NCI-H1417 (cell line): ENCODE measurements at places on chromosomes 5 and 9.
A peak's percentile ranks its signal among the peaks of the same experiment; 100 is the strongest.

GRCh38 chr5:69467442-69468225 is 25.0 kb upstream of the OCLN start:
- DNase-seq, result no peak

GRCh38 chr5:11329679-11330078 is 568.6 kb upstream of the DAP start:
- no peak for DNase-seq

DNA sequence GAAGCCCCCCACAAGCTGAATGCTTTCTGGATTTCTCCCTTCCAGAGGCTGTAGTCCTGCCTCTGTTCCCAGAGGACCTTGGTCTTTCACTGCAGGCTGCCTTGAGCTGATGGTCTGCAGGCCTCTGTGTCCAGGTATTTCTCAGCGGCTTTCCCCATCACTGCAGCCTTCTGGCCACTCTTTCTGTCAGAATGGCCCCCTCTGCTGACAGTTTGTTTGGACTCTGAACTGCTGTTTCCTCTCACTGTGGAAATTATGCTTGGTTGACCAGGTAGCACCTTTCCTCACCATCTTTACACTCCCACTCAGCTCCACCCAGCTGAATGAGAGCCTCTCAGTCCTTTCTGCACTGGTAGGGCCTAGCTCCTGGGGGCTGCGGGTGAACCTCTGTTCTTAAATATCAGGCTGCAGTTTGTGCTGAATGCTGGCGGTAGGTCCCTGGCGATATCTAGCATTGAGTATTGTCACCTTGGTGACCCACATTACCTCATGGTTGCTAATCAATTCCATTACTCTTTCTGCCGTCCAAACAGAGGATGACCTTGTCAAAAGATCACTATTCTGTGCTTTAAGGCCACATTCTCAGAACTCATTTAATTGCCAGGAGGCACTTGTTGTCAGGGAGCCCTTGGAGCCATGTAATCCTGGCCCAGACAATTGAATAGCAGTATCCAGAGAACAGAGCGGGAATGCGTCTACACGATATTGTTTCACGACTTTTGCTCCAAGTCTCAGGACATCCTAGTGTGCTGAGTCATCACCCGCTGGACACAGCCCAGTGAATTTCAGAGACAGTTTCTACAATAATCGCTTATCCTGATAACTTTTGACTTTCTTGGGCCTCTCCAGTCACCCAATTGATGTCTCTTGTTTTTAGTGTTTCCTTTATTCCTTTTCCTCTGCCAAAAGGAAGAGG is 230.2 kb downstream of the TENT4A start:
- no peak for DNase-seq

DNA sequence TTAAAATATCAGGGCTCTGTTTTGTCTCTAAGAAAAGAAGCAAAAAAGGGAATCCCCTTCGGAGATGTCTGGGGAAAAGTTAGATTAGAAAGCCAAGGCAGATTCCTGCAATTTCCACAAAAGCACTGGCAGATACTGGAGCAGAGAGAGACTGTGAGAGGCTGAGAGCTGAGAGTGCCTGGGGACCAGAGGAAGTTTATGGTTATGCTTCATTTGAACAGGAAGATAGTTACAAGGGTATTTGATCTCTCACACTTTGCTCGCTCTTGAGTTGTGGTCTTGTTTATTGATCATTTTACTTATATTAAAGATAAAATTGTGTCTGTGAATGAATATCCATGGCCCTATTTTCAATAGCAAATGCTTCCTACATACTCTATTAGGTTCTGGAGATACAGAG is 32.8 kb upstream of the FAM81B start:
- no peak for DNase-seq

GRCh38 chr9:95413793-95414192 is 96.3 kb upstream of the FANCC start:
- DNase-seq, result peak; percentile 55

- DNase-seq, result no peak
These were observed 4.2 kb upstream of the SMAD5 start for GRCh38 chr5:136128481-136128880.

- DNase-seq, result no peak
These were observed 124.0 kb downstream of the CETN3 start for GRCh38 chr5:90285581-90285980.

DNA sequence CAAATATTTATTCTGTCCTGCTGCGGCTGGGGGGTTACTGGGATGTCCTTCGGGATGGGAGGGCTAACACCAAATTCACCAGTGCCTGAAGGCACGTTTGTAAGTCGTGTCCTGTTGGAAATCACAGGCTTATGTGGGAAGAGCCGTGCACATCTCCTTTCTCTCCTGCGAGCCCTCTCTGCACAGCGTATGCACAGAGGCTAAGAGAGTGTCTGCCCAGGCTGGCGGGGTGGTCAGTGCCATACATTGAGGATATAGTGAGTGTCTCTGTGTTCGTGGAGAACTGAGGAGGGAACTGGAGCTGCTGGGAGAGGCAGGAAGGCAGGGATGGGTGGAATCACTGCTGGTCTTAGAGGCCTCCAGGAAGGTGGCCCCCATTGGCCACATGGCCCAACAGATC is 110.1 kb downstream of the WNK2 start:
- no peak for DNase-seq

- DNase-seq, result no peak
These were observed 8.2 kb downstream of the UBE2QL1 start for GRCh38 chr5:6456766-6457370.

- DNase-seq, result no peak
These were observed 44.6 kb upstream of the NFIB start for GRCh38 chr9:14358523-14358922.

GRCh38 chr5:22541037-22541436 is 312.1 kb downstream of the CDH12 start:
- DNase-seq, result peak; percentile 100

- DNase-seq, result no peak
These were observed 4.7 kb downstream of the NTNG2 start for GRCh38 chr9:132166599-132166998.

DNA sequence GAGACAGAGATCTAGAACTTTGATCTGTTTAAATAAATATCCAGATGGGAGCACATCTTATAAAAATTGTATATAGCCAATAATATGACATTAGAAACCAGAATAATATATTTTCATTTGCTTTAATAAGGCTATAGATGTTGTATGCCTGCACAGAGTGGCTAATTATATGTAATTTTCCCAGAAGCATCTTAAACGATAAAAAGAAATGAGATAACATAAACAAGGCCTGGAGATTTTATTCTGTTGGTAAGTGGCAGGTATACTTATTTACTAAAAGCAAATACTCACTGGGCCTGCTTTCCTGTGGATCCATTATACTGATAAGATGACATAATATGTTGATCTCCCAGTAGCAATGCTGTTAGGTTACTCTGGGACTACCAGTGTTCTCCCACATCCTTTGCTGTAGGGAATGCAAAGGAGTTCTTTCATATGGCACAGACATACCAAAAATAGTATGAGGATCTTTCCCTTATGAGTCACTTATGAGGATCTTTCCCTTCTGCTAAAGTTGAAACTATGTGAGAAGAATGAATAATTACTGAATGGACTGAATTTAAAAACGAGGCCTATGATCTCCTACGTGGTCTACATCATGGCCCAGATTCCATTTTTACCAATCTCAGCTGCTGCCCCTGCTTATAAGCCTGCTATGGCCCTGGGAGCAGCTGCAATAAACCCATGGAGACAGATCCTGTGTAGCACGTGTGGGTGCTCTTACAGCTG is 112.1 kb downstream of the NUDT12 start:
- DNase-seq, result no peak

GRCh38 chr5:176389135-176390123 is 878 bp downstream of the HIGD2A start:
- no peak for DNase-seq

DNA sequence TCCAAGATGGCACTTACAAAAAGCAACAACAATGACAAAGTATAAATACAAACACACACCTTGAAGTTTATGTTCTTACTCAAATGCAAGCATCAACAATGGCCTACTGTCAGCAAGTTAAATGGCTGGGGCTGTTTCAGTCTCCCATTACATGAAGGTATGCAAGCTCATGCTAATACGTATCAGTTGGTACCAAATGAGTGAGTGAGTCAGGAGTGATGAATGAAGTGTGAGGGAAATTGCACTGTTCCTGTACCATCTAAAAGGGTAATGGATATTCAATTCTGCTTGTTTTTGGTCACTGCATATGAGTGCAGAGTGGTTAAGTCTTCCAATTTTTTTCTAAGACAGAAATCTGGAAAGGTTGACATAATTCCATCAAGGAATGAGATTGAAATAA is 964.9 kb downstream of the MAT2B start:
- no peak for DNase-seq

- no peak for DNase-seq
These were observed 110.4 kb upstream of the SARDH start for GRCh38 chr9:133848471-133849109.

- DNase-seq, result no peak
These were observed 385.9 kb downstream of the RASEF start for GRCh38 chr9:82677086-82677485.

DNA sequence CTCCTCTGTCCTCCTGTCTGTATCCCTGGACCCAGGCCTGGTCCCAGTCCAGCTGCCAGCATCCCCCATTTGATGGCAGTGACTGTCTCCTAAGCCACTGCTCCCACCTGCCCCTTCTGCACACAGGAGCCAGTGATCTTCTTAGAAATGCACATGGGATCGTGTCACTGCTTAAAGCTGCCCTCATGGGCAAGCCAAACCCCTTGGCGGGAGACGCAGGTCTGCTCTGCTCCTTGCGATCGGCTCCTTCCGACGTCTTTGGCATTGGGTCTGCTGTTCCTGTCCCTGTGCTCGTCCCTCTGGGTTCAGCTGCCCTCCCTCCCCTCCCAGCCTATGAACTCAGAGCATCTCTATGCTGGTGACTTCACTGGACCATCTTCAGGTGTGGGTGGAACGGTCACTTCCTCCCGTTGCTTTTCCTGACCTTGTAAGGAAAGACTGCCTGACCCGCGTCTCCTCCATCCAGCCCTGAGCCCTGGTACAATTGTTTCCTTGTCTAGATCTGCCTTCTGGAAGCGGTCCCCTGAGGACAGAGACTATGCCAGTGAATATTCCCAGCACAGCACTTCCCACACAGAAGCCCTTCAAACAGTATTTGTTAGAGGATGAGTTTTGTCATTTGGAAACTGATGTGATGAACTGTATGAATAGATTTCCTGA is 116.5 kb downstream of the ZNF354C start:
- no peak for DNase-seq

DNA sequence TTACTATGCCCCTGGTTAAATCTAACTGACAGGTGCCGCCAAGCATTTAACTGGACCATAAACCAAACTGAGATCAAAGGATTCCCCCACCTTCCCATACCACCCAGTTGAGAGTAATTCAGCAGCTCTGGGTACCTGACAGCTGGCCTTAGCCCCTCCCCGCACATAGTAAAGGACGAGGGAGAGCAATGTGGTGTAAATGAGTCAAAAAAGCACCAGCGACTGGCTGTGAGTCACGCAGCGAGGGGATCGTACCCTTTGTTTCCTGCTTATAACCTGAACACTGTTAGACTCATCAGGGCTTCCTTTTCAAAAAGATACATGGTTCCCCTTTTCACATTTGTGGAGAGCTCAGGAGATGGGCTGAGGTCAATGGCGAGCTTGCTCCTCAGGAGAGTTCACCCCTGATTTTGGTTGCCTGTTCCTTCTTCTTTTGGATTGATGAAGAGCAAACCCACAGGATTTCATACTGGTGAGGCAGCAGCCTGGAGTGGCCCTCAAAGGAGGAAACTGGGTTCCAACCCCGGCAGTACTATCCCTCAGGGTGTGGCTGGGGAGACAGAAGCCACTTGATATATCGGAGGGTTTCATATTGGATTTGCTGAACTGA is 71.5 kb downstream of the ANKRD33B start:
- no peak for DNase-seq

- DNase-seq, result no peak
These were observed 16.7 kb upstream of the SCGB3A1 start for GRCh38 chr5:180607861-180608571.

DNA sequence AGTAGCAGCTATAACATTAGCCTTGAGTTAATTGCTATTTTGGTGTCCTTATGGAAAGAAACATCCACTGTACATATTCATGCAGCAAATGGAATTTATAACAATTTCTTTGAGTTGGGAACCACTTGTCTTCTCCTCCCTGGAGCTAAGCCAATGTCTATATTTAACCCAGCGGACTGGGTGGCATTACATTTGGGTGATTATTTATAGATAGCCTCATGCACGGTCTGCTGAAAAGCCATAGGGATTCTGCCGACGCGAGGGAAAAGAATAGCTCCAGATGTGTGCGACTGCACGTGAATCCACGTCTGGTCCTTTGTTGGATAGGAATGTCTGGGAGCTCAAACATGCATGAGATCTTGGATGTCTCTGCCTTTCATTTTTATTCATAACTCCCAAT is 157.5 kb upstream of the BRINP1 start:
- DNase-seq, result no peak

DNA sequence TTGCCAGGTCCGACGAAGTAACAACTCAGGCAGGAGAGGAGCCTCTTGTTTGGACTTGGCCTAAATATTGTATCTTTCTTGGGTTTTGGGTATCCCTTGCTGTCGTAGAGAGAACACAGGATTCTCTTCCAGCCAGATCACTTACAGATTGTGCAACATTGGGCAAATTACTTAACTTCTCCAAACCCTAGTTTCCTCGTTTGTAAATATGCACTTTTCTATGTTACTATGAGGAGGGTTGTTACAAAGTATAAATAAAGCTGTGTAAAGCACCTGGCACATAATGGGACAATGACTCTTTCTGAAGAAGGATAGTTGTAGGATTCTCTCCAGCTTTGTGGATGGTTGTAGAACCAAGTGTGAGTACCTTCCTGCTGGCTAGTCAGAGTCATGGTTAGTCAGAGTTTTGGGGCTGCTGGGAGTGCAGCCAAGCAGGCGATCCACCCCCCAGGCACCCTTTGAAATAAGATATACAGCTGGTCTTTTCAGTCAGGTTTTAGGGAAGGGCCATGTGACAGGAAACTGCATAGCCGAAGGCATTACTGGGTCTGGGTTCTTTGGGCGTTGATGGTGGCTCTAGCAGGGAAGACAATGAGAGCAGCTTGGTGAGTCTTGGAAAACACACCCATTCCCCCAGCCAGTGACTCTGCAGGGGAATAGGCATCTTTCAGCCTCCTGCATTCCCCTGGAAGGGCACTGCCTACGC is 49.9 kb upstream of the GDNF start:
- no peak for DNase-seq

GRCh38 chr5:89967771-89968444 is 441.6 kb downstream of the CETN3 start:
- no peak for DNase-seq

- no peak for DNase-seq
These were observed 82.5 kb downstream of the SEMA6A start for GRCh38 chr5:116492016-116492623.

- DNase-seq, result no peak
These were observed 54.1 kb upstream of the RPS23 start for GRCh38 chr5:82332064-82332855.
